GM04503 (cell line): ENCODE measurements at places on chromosomes 4 and X.
A peak's percentile ranks its signal among the peaks of the same experiment; 100 is the strongest.

- DNase-seq: no peak
Measured at GRCh38 chrX:356385-357034, 30.2 kb downstream of the PPP2R3B start.

DNA sequence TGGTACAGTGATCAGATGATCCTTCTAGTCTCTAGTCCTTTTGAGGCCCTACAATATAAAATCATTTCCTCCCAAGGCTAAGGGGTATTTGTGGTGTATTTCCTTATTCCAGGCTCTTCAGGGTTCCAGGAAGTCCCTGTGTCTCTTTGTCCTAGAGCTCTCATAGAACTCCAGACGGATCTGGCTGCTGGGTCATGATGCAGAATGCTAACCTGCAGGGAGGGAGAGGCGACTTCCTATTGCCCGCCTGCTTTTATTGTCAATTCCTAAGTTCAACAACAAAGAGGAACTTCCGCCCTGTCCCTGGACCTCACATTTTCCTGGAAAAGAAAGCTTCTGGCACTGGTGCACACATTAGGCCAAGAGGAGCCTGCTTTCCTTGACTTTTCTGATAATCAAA lies 45.9 kb upstream of the ZNF827 start:
- no peak for DNase-seq

- DNase-seq: peak; percentile 25
Measured at GRCh38 chrX:11196476-11196875, 85.3 kb downstream of the HCCS start.

GRCh38 chrX:80917919-80918318 lies 108.2 kb upstream of the BRWD3 start:
- DNase-seq: no peak

DNA sequence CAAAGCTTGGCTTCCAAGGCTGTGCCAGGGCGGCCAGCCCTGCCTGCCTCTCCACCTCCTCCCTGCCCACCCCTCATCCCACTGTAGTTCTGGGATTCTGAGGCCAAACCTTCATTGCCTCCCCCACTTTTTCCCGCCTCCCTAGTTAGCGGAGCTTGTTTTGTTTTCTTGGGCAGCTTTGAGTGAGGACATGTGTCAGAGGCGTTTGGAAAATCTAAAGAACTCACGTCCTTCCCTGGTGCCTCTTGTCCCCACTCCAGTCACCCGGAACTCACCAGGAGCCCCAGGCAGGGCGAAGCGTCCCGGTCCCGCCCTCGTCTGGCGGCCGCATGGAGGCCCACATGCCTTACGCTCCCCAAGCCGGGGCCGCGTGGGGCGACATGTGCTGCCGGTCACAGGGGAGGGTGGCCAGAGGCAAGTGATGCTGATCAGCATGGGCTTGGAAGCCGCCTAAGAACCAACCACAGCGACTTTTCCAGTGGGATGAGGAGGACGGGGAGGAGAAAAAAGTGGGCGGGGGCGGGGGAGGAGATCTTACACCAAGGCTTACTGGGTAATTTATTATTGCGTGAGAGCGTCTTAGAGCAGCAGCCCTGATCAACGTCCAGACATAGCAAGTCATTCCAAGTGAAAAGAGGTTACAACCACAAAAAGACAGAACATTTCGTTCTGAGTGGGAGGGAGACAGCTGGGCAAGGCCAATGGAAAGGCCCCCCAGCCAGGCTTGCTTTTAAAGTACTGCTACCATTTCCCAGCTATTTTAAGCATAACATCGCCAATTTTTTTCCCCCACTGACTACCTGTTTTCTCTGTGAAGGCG lies 48.5 kb downstream of the PRPS1 start:
- DNase-seq: peak; percentile 68

GRCh38 chr4:67393699-67394281 lies 151.5 kb downstream of the CENPC start:
- DNase-seq: no peak

DNA sequence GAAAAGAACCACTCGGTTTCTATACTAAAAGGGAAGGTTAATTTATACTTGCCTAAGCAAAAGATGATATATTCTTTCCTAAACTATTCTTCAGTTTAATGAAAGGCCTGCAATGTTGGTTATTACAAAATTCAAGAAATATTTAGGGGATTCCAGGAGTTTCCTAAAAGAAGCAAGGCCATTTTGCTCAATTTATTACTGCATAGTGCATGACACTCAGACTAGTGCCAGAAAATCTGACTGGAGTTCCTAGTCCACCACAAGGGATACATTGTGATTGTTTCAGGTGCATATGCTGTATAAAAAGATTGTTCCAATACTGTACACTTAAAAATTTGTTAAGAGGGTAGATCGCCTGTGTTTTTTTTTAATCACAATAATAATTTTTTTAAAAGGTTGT lies 78.7 kb downstream of the CAPN6 start:
- no peak for DNase-seq

DNA sequence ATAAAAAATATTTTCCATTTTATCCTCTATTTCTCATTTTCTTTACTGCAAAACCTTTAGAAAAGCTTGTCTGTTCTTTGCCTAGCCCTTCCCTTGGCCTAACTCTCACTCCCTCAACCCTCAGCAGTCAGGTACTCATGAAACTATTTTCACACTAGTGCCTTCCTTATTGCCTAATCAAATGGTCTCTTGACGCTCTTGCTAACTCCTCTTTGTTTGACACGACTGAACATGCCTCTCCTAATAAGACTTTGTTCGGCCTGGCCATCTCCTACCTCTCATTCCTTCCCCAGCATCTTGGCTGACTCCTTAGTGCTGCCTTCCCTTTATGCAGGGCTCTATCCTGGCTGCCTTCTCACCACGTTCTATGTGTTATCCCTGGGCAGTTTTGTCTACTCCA lies 11.1 kb upstream of the LRAT start:
- no peak for DNase-seq

DNA sequence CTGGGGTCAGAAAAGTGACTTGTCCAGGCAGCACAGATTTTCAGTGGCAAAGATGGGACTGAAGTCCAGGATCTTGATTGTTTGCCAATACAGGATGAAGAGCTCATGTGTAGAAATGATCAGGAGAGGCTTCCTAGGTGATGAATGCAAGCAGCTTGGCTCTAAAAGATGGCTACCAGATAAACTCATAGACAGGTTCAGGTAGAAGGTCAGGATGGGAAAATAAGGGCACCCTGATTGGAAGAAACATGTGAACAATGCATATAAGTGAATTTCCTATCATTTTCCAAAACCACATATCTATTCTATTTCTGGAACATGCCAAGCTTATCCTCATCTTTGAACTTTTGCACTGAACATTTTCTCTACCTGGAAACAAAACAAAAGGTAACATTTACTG lies 87.7 kb downstream of the FAM13A start:
- DNase-seq: no peak

DNA sequence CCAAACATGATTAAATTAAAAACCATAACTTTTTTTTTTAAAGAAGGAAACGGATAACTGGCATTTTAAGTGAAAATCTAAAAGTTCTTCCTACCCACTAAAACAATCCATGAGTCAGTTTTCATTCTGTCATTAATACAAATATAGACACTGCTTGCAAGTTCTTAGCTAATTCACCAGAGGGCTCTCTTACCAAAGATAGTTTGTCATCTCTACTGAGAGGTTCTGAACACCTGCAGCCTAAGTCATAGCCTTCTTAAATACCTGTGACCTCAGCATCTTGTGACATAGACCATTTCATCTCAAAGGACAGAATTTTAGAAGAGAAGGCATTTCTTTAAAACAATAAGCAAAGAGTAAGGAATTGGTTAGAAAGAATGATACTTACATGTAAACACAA lies 65.3 kb upstream of the FAM120C start:
- no peak for DNase-seq

- no peak for DNase-seq
Measured at GRCh38 chrX:69919749-69920148, 130.0 kb downstream of the AWAT2 start.

GRCh38 chrX:16559206-16559619 lies 90.7 kb upstream of the S100G start:
- DNase-seq: peak; percentile 94

DNA sequence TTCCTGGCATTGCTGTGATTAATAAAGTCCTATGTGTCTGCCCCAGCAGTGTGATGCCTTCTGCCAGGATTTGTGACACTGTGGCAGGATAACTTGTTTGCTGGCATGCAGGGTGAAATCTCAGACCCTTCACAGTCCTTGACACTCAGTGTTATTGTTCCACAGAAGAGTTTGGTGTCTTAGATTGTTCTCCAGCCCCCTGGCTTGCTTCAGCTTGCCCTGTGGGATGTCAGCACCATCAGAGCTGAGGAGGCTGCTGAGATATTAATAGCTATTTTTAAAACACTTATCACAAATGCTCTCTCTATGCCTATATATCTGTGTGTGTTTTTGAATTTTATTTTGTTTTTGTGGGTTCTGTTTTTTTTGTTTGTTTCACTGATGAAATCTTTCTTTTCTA lies 136.9 kb downstream of the TSPAN5 start:
- no peak for DNase-seq

DNA sequence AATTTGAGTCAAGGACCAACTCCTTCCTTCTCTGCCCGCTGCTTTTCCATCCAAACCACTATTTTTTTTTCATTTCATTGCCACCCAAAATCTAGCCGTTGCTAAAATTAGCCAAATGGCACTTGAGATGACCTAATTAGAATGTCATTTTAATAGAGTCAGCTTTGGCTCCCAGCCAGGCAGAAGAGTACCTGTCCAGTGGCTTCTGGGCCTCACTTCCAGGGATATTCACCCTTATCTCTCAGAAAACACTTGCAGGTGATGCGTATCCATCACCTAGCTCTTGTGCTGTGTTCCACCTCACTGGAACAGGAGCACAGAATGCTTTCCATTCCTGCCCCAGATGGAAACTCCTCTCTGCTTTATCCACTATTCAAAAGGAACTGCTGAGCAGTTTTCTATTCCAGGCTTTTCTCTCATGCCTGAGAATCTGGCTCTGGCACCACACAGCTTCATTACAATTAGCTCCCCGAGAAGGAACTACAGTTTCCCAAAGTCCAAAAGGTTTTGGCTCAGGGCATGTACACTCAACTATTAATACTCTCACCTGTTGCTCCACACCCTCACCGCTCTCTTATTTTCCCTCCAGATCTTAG lies 18.5 kb downstream of the MAGEA9B start:
- DNase-seq: no peak

DNA sequence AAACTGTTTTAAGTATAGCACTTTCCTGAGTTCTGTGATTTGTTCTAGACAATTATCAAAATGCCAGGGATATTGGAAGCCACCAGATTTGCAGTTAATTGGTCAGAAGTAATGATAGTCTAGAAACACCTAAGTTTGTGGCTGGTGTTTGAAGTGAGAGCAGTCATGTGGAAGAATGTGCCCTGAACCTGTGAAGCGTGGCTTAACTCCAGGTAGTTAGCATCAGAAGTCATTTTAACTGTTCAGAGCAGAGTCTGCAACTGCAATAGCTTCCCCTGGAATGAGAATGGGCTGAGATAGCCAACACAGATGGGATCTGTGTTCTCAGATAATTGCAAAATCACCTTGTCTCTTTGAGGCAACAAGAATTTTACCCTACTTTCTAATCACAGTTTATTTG lies 255.1 kb upstream of the GK2 start:
- no peak for DNase-seq

- no peak for DNase-seq
Measured at GRCh38 chr4:114997576-114998247, 115.7 kb downstream of the NDST4 start.

- no peak for DNase-seq
Measured at GRCh38 chrX:119635799-119636198, 29.6 kb upstream of the NKRF start.

GRCh38 chrX:112137276-112137675 lies 54.7 kb upstream of the TRPC5 start:
- DNase-seq: no peak

- no peak for DNase-seq
Measured at GRCh38 chr4:6105311-6105911, 87.2 kb upstream of the C4orf50 start.
